ENCODE measurements at places on chromosomes 6 and 20. TPM values are rescaled to one million over a fixed set of nuclear protein-coding genes. Genes with fewer than 3 reads are reported as not detected.

Gene NKAIN4
- total RNA-seq = not detected

Gene TRIM15
- total RNA-seq = not detected

Gene RFX6
- total RNA-seq = not detected

Gene PDYN
- not detected for total RNA-seq

Gene CCN5
- total RNA-seq = not detected

Gene FAXC
- total RNA-seq = not detected

Gene ANKRD66
- total RNA-seq = not detected

Gene OTOR
- not detected for total RNA-seq

Gene LINC00237
- total RNA-seq = not detected

Gene ANKEF1
- total RNA-seq = 0.58 TPM

Gene NT5E
- 13.0 TPM for total RNA-seq

Gene TUBB2B
- total RNA-seq = 1.7 TPM

Gene BHLHE23
- total RNA-seq = not detected

Gene SCUBE3
- not detected for total RNA-seq

Gene TXLNB
- total RNA-seq = 0.72 TPM

Gene HLA-DRB5
- total RNA-seq = 9.3 TPM

All from CD8-positive, alpha-beta T cell (primary cell).